Nucleus accumbens (tissue), 56 donors: ENCODE measurements at places on chromosomes 7 and 10.

DNA sequence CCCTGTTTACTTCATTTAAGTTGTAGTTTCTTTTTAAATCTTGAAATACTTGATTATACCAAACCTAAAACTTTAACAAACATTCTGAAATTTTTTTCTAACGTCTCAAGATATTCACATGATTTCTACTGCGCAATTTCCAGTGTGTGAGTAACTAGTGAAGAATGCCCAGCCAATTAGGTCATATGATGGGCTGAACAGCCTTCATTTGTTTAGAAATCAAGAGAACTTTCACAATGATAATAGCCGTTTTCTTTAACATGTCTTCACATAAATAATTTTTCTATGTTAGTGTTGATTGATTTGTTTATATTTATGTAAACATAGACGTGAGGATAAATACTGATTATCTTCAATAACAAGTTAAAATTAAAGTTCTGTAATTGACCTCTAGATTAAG is 21.8 kb downstream of the STAM start:
- no peak for DNase-seq

DNA sequence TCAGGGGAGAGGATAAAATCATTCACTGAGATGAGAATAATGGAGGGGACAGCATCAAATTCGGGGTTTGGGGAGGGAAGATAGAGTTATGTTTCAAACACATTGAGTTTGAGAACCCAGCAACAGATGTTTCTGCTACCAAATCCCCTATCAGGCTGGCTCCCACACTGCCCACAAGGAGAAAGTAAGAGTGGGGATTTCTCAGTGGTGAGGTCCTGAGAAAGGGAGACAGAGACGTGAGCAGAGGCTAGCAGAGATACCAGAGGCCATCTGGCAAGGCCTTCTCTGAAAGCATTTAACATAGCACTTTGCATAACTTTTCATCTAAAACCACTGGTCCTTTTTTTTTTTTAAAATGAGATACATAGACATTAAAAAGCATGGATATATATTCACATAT is 7.8 kb upstream of the SLF2 start:
- no peak for DNase-seq

DNA sequence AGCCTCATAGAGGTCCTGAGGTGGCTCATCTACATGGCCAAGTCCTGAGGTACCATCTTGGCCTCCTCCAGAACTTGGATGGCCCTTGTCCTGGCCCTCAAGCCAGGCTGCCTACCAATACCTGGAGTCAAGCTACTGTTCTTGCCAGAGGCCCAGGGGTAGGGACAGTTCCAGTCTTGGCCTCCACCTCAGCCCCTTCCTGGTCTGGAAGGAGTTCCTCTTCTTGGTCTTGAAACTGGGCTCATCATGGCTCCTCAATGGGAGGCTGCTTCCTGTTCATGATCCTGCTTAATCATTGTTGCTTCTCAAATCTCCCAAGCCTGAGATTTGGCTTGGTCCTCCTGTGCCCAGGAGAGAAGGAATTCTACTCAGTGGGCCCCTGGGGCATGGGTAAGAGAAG is 3.9 kb downstream of the HPS6 start:
- DNase-seq = no peak

GRCh38 chr10:71299071-71299785 is 19.8 kb upstream of the SLC29A3 start:
- DNase-seq = no peak

- DNase-seq = no peak
Observed at GRCh38 chr7:156111-157007, 36.0 kb upstream of the FAM20C start.
